ENCODE measurements at places on chromosomes 7 and 10.

DNA sequence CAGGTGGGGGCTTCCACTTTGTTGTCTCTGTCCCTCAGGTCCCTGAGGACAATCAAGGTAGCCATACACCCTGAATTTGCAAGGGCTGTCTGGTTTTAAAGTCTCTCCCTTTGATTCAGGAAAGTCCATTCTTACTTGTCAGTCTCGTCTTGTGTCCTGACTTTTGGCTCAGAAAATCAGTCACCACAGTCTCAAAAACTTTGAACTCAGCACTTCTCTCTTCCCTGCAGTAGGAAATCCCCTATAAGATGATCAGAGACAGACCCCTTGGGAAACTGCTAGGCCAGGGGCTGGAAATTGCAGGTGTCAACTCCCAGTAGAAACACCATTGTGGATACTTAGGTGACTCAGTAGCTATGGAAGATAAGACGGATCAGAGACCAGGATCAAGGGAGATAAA lies 73.1 kb downstream of the CDC123 start:
- DNase-seq = no peak

DNA sequence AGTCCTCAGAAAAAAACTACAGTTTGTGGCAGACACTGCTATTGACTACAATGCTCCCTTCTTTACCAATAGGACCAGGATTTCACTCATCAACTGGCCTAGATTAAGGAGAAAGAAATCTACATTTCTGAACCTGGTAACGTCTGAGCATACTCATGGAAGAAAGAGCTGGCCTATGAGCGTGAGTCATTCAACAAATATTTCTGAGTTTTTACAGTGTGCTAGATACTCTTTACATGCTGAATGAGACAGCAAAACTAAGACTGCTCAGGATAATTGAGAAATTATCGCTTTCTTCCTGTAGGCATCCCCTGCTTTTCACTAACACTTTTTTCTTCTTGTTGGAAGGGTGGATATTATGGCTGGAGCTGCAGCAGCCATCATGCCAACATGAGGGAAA lies 609.7 kb downstream of the TNS3 start:
- DNase-seq = no peak

DNA sequence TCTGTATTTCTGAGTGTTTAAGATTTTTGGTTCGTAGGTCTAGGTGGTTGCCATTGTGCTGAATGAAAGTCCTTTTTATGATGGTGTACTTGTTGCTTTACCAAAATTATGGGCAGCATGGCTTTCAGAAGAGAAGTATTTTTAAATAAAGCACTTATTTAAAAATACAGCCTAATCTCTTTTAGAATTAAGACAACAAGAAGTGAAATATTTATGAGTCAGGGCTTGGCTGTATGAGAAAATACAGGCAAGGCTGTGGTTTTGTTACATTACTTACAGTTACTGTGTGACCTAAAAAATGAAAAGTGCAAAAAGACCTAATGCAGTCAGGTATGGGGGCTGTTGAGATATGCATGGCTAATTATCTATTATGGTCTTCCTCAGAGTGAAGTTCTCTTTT lies 185.2 kb upstream of the PPP1R3A start:
- DNase-seq = no peak

DNA sequence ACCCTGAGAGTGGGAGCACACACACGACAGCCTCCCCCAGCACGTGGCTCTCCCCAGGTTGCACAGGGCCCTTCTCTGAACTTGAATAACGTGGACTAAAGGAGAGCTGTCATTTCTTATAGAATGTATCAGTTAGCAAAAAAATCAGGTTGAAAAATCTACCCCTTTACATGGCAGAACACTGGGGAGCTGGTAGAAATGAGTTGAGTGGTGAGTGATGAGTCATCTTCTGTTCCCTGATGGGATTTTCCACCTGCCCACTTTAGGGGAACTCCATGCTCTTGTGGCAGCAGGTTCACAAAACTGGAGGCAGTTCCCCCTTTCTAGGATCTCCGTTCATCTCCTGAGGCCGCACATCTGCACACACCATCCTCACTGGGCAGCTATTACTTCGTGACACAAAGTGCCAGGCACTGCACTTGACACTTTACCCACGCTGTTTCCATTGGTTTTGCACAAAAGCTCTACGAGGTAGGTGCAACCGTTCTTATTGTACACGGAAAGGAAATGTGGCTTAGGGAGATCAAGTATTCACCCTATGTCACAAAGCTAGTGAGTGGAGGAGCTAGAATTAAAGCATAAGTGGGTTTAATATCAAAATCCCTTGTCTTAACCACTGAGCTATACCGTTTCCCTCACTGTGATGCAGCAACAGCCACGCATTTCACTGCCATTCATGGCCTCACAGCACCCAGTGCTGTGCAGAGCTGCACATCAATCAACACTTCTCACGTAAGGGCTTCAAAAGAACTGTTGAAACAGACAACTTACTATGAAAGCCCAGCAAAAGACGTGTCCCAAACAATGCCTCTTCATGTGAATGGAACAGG lies 80.2 kb downstream of the RNF216 start:
- peak; percentile 77 for DNase-seq

- no peak for DNase-seq
These were observed 90.6 kb upstream of the ODAD2 start for GRCh38 chr10:28089467-28089866.

- DNase-seq = no peak
These were observed 48.7 kb downstream of the GCC1 start for GRCh38 chr7:127536741-127537140.

GRCh38 chr7:94001396-94001795 lies 2.8 kb downstream of the BET1 start:
- DNase-seq = no peak

- DNase-seq = no peak
These were observed 36.9 kb upstream of the FAM20C start for GRCh38 chr7:155469-155900.

- DNase-seq = peak; percentile 74
These were observed 38.1 kb downstream of the IKZF1 start for GRCh38 chr7:50342616-50343114.

DNA sequence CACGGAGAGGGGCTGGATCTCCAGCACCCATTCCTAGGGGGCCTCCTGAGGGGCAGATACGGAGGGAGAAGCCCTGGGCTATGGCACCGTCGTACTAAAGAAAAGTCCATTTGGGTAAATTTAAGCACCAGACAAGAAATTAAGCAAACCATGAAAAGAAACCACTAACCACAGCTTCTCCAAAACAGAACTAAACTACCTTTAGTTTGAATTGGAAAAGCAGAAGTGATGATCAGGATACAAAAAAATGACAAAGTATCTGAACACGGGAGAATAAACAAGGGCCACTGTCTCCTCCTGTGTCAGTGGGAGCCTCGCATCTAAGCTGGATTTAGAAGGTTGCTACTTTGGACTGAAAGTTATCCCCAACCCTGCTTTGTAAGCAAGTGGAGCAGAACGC lies 69.1 kb downstream of the DIP2C start:
- DNase-seq = no peak

GRCh38 chr10:45557275-45557905 lies 115.2 kb downstream of the ZFAND4 start:
- peak; percentile 35 for DNase-seq

DNA sequence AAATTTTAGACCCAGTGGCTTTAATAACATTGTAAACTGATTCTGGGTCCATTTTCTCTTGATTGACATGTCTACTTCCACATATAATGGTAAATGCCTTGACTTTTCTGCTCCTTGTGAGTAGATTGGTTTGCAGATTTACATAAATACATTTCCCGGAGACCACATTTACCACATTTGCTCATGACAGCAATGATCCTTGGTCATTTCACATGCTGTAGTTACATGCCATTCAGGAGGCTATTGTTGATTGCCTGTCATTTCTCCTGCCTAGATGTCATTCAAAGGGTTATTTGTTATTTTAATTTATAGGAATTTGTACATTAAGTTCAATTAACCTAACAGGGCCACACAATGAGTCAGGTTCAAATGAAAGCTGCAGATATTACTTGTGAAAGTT lies 280.5 kb downstream of the CNTNAP2 start:
- no peak for DNase-seq

GRCh38 chr10:72665925-72666324 lies 26.0 kb upstream of the MCU start:
- no peak for DNase-seq

- no peak for DNase-seq
These were observed 583.8 kb downstream of the LRMDA start for GRCh38 chr10:76015245-76015644.

- DNase-seq = peak; percentile 72
These were observed 1.5 kb downstream of the CDK13 start for GRCh38 chr7:39951226-39952194.

- DNase-seq = no peak
These were observed 46.1 kb upstream of the LRRC17 start for GRCh38 chr7:102866535-102867215.

- DNase-seq = no peak
These were observed 23.5 kb downstream of the MAT1A start for GRCh38 chr10:80265740-80266512.

GRCh38 chr7:1457059-1457948 lies 2.0 kb downstream of the MICALL2 start:
- no peak for DNase-seq

DNA sequence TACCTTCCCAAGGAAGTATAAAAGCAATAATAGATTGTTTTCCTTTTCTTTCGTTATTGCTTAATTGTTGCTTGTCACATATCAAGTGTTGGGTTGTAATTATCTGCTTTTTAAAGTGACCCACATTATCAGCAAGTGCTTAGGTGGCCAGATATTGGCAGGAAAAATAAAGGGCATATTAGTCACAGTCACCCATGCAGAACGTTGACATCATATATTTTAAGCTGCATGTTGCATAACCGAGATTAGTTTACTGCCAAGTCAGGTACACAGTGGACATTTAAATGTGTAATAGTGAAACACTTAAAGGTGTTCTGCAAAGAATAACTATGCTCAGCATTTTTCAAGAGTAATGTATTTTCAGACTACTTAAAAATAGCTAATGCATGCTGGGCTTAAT lies 11.4 kb downstream of the NEBL start:
- no peak for DNase-seq

DNA sequence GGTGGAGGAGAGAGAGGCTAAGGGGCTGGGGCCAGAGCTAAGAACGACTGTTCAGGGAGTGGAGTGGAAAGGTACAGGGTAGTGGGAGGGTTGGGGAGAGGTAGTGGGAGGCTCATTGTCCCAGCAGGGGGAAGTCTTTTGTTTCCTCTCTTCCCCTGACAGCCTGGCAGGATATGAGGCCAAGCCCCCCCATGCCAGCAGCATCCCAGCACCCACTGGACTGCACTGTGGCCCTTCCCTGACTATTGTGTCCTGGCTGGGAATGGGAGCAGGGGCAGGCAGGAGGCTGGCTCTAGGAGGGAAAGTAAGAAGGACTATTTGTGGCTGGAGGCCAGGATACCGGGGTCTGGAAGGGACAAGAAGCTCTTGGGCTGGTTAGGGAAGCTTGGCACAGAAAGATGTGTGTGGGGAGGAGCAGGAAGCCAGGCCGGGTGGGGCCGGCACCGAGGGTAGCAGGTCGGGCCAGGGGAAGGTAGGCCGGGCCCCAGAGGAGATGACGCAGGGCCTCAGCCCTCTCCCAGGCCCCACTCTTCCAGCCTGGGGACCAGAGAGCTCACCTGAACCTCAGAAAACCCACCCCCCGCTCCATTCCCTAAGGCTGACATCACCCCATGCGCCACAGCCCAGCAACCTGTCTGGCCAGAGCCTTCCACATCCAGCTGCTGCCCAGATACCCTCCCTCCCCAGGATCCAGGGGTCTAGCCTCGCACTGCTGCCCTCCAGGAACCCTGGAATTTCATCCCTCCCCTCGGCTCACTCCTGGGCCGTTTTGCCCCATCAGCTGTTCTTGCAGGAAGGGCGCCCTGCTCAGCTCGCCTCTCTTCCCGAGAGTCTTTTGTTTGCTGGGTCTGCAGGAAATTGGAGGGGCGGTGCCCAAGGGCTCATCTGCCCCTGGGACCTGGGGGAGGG lies 8.8 kb upstream of the EPHB4 start:
- no peak for DNase-seq

- DNase-seq = no peak
These were observed 11.0 kb downstream of the MINDY3 start for GRCh38 chr10:15849316-15849715.

GRCh38 chr10:68471063-68471585 lies 649 bp downstream of the DNA2 start:
- DNase-seq = no peak

DNA sequence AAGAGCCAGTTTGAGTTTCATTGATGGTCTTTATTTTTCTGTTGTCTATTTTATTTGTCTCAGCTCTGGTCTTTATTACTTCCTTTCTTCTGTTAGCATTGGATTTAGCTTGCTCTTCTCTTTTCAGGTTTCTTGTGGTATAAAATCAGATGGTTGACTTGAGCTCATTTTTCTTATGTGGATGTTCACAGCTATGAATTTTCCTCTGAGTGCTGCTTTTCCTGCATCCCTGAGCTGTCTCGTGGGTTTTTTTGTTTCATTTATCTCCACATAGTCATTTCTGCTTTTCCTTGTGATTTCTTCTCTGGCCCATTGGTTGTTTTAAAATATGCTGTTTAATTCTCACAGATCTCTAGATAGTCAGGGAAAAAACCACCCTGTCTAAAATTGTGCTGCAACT lies 19.7 kb downstream of the ADGRA1 start:
- no peak for DNase-seq

- DNase-seq = no peak
These were observed 177.5 kb downstream of the CACNA2D1 start for GRCh38 chr7:82266081-82266480.

DNA sequence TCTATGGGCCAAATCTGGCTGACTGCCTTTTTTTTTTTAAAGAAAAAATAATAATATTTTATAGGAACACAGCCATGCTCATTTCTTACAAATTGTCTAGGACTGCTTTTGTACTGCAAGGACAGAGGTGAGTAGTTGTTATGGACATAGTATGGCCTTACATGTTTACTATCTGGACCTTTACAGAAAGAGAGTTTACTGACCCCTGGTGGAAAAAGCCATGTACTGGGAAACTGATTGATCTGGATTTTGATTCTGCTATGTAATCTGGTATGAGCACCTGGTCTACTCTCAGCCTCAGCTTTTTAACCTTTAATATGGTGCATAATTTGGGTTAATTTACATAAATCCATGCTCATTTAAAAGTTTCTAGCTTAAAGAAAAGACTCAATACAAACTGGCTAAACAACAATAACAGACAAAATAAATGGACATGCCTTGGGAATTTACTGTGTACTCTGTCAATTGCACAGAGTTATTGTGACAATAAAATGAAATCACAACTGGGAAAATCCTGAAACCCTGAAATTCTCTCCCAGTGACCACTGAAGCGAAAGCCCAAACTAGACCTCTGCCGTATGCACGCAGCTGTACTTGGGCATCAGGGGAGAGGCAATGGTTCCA lies 260.7 kb downstream of the BMPER start:
- DNase-seq = no peak

GRCh38 chr10:74453169-74453568 lies 302.1 kb downstream of the ADK start:
- DNase-seq = no peak

- no peak for DNase-seq
These were observed 72.0 kb upstream of the HECW1 start for GRCh38 chr7:43040461-43040860.

- no peak for DNase-seq
These were observed 63.0 kb downstream of the INSIG1 start for GRCh38 chr7:155360495-155361345.

- DNase-seq = peak; percentile 65
These were observed 33.7 kb downstream of the NRBF2 start for GRCh38 chr10:63166742-63167258.

- no peak for DNase-seq
These were observed 48.7 kb upstream of the CNTNAP2 start for GRCh38 chr7:146067880-146068279.

- DNase-seq = no peak
These were observed 73.3 kb upstream of the CHCHD3 start for GRCh38 chr7:133155146-133155545.

All from CD4-positive, alpha-beta T cell treated with Interleukin-21 for 1 hour (primary cell).